Naive thymus-derived CD8-positive, alpha-beta T cell (primary cell): ENCODE measurements at places on chromosomes 5 and 9. TPM values are rescaled to one million over a fixed set of nuclear protein-coding genes. Genes with fewer than 3 reads are reported as not detected.

YTHDC2 gene
- 44.2 TPM for total RNA-seq

PSAT1 gene
- total RNA-seq: 28.3 TPM

KIAA0825 gene
- 1.6 TPM for total RNA-seq

CFAP90 gene
- total RNA-seq: not detected

PTBP3 gene
- 120 TPM for total RNA-seq

TSSK1B gene
- total RNA-seq: not detected

IL3 gene
- not detected for total RNA-seq

DMRTA1 gene
- total RNA-seq: not detected

CDH9 gene
- total RNA-seq: not detected

HSPB3 gene
- total RNA-seq: not detected

CYLC2 gene
- total RNA-seq: not detected

BHMT gene
- total RNA-seq: not detected

HTR4 gene
- total RNA-seq: not detected

PCDH1 gene
- total RNA-seq: not detected

NTNG2 gene
- 10.8 TPM for total RNA-seq

HRH2 gene
- total RNA-seq: 2.4 TPM

SLC1A3 gene
- not detected for total RNA-seq

PTPRD gene
- total RNA-seq: not detected

FAM151B gene
- 0.26 TPM for total RNA-seq

PCDHA9 gene
- total RNA-seq: not detected

ARL14EPL gene
- not detected for total RNA-seq

AQP3 gene
- total RNA-seq: 72.8 TPM

UBE2QL1 gene
- not detected for total RNA-seq

APBA1 gene
- 0.49 TPM for total RNA-seq

CCDC192 gene
- total RNA-seq: not detected

SV2C gene
- not detected for total RNA-seq

C5orf52 gene
- not detected for total RNA-seq

PLPPR1 gene
- not detected for total RNA-seq

FGD3 gene
- total RNA-seq: 329 TPM

PCDHA12 gene
- not detected for total RNA-seq

C5orf58 gene
- total RNA-seq: not detected

STPG3 gene
- not detected for total RNA-seq

OR1J2 gene
- total RNA-seq: 0.85 TPM

GALT gene
- total RNA-seq: 181 TPM

EIF4E1B gene
- not detected for total RNA-seq

CAMK4 gene
- total RNA-seq: 307 TPM

ANKRA2 gene
- total RNA-seq: 57.8 TPM

PLAC8L1 gene
- 2.3 TPM for total RNA-seq

OR1N2 gene
- total RNA-seq: not detected

TXNDC8 gene
- total RNA-seq: not detected

ORM2 gene
- total RNA-seq: not detected

TOR4A gene
- 0.91 TPM for total RNA-seq

PSMD5 gene
- total RNA-seq: 57.9 TPM

SPACA9 gene
- total RNA-seq: 1.9 TPM

ACSL6 gene
- 41.8 TPM for total RNA-seq

MAMDC2 gene
- not detected for total RNA-seq

P4HA2 gene
- not detected for total RNA-seq

SH3PXD2B gene
- 0.47 TPM for total RNA-seq

CCL28 gene
- total RNA-seq: 24.8 TPM
